ENCODE measurements at places on chromosomes 7 and 10. TPM values are rescaled to one million over a fixed set of nuclear protein-coding genes. Genes with fewer than 3 reads are reported as not detected.

The CASTOR2 gene
- total RNA-seq, result 31.3 TPM

The AS3MT gene
- 14.6 TPM for total RNA-seq

The SEC61A2 gene
- 10.2 TPM for total RNA-seq

The CLEC2L gene
- not detected for total RNA-seq

The HOGA1 gene
- total RNA-seq, result 15.6 TPM

The BICC1 gene
- total RNA-seq, result 8.2 TPM

The HACD1 gene
- total RNA-seq, result 157 TPM

The GPC2 gene
- 0.32 TPM for total RNA-seq

The EMX2 gene
- total RNA-seq, result not detected

The NPSR1 gene
- total RNA-seq, result not detected

The FKBP6 gene
- not detected for total RNA-seq

The SYNPO2L gene
- total RNA-seq, result 232 TPM

The ZNF33B gene
- 13.7 TPM for total RNA-seq

The DKK1 gene
- total RNA-seq, result not detected

The RELN gene
- total RNA-seq, result 0.62 TPM

The SPDYE2B gene
- total RNA-seq, result not detected

The LIPK gene
- total RNA-seq, result not detected

The FIGNL1 gene
- total RNA-seq, result 3.4 TPM

The SPDYE1 gene
- not detected for total RNA-seq

The LIPF gene
- total RNA-seq, result not detected

The CCDC146 gene
- total RNA-seq, result 11.0 TPM

The UBTD1 gene
- 26.6 TPM for total RNA-seq

The LEP gene
- total RNA-seq, result 2.7 TPM

The CYP2C18 gene
- not detected for total RNA-seq

The DNTT gene
- not detected for total RNA-seq

The SSC4D gene
- 1.3 TPM for total RNA-seq

The MYO1G gene
- total RNA-seq, result 1.9 TPM

The TRIM73 gene
- total RNA-seq, result 0.41 TPM

The OR2A7 gene
- 0.22 TPM for total RNA-seq

The SHH gene
- not detected for total RNA-seq

The NKX1-2 gene
- not detected for total RNA-seq

The TMEM72 gene
- total RNA-seq, result not detected

The CSGALNACT2 gene
- 8.1 TPM for total RNA-seq

The MYOZ1 gene
- total RNA-seq, result 0.51 TPM

The KIF5B gene
- total RNA-seq, result 138 TPM

The SPACDR gene
- 0.35 TPM for total RNA-seq

The GPR37 gene
- not detected for total RNA-seq

The CCDC172 gene
- total RNA-seq, result not detected

The TMEM236 gene
- 0.51 TPM for total RNA-seq

The NKX2-3 gene
- total RNA-seq, result not detected

The RPEL1 gene
- total RNA-seq, result not detected

The TWIST1 gene
- 1.6 TPM for total RNA-seq

The TAF5 gene
- total RNA-seq, result 3.1 TPM

The SYT15 gene
- total RNA-seq, result 3.2 TPM

The RBP3 gene
- total RNA-seq, result not detected

The HECW1 gene
- total RNA-seq, result not detected

The INSYN2A gene
- total RNA-seq, result not detected

The RGR gene
- 1.9 TPM for total RNA-seq

The TES gene
- total RNA-seq, result 21.2 TPM

Data from Right ventricle myocardium inferior (tissue), 1 donor.